Natural killer cell treated with Interleukin-12 subunit alpha and Interleukin-12 subunit beta and Interleukin-15 and Interleukin-18, amount 100 ng/mL, for 72 hours (primary cell): ENCODE measurements at places on chromosomes 12 and 14.

DNA sequence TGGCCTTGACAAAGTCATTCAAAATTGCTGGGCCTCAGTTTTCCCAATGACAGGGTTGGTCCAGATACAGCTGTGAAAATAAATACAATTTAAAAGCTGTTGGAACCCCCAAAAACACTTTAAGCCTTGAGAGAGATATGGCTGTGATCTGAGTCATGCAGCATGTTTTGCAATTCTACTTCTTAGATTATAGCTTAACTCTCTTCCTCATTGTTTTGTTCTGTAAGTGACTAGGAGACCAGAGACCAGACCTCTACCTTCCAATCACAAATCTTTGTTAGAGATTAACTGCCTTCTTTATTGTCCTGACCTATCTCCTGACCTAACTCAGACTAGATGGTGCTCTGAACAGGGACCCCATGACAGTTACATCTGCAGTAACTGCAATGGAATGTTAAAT is 198.1 kb downstream of the STXBP6 start:
- DNase-seq = no peak

DNA sequence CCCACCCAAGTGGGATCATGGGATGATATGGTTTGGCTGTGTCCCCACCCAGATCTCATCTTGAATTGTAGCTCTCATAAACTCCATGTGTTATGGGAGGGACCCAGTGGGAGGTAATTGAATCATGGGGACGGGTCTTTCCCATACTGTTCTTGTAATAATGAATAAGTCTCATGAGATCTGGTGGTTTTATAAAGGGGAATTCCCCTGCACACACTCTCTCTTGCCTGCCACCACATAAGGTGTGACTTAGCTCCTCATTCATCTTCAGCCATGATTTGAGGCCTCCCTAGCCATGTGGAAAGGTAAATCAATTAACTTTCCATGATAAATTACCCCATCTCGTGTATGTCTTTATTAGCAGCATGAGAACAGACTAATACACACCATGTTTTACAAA is 109.2 kb downstream of the IGF1 start:
- DNase-seq = no peak

- DNase-seq = no peak
Observed at GRCh38 chr12:97559267-97559666, 96.7 kb downstream of the RMST start.

DNA sequence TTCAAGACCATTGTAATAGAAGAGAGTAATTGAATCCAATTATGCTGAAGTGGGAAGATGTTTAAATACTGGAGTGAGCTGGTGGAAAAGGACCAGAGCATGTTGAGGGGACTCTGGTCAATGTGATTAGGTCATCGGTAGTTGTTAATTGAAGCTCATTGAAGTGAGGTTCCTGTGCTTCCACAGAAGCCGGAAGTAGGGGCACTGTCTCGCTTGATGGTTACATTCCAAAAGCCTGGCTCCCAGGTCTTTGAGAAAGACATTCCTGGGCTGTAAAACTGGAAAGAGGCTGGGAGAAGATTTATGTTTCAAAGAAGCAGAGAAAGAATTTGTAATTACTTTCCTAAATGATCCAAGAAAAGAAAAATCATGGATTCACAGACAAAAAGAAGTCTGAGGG is 12.3 kb upstream of the CLECL1 start:
- DNase-seq = no peak

GRCh38 chr14:99037777-99038430 is 234.1 kb downstream of the BCL11B start:
- no peak for DNase-seq

- no peak for DNase-seq
Observed at GRCh38 chr14:57136669-57137328, 131.9 kb downstream of the EXOC5 start.

DNA sequence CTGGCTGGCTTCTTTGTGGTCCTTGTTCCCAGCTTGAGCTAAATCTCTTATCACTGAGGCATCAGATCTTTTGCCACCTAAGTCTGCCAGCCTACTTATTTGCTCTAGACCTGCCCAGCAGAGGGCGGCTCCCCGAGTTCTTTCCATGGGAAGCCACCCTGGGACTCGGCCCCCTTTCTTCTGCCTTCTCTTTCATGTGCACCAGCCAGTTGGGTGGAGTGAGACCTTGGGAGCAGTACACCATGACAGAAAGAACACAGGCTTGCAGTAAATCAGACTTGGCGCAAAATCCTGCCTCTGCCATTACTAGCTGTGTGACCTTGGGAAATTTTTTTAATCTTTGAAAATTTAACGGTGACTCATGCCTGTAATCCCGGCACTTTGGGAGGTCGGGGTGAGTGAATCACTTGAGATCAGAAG is 7.4 kb downstream of the SMAGP start:
- no peak for DNase-seq

GRCh38 chr14:31864937-31865855 is 211.9 kb upstream of the ARHGAP5 start:
- DNase-seq = no peak

DNA sequence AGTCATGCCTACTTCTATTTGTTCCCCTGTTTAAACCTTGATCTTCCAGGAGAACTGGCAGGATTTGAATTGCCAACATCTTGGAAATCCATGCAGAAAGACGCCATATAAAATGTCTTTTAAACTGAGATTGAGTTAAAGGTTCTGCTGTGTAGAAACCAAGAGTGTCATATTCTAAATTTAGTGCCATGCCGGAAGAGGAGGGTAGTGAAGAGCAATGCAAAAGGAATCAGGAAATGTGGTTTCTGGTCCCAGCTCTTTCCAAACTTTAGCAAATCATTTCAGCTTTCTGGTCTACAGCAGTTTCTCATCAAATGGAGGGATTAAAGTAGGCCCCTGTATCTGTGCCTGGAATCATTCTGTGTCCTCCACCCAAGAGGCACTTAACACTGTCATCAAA is 85.7 kb downstream of the BTG1 start:
- DNase-seq = no peak
